CD4-positive, alpha-beta T cell treated with Interleukin-10 for 1 hour (primary cell): ENCODE measurements at places on chromosomes 3 and 15.

DNA sequence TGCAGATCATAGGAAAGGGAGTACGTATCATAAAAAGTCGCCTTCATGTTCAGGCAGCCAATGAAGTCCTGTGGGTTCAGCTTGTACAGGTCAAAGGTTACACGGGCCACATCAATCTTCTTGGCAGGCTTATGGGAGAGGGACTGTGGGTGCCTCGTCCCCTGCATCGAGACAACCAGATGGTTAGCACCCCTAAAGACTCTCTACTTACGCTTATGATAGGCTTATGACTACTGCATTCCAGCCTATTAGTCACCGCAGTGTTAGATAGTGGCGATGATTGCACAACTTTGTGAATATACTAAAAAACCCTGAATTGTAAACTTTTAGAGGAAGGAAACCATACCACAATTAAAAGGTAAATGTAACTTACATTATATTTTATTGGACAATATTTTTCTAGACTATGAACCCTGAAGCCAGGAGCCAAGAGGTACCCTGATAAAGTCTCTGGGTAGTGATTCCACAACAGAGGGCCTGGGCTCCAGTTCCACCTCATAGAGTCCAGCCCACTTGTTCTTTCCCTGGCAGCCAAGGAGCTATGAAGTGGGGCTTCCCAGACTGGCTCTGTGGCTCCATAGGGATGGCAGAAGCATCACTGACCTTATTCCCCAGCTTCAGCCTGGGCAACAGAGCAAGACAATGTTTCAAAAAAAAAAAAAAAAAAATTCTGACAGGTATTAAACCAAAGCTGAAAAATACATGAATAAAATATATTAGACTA, 2.5 kb upstream of the FANCD2 start:
- DNase-seq: no peak

DNA sequence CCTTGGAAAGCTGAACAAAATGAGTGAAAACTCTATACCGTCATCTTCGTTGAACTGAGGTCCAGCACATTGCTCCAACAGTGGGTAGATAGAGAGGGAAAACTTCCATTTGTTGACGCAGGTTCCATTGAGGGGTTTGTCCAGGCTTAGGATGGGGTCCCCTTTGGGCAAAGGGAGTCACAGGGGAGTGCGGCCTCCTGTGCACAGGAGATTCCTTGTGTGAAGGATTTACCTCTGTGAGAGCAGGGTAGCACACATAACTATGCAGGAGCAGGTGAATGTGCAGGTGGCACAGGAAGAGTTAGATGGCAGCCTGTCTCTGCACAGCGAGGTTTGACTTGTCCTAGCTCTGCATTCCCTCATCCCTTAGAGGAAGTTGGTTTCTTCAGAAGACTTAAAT, 139.3 kb downstream of the SNRPN start:
- DNase-seq: no peak

GRCh38 chr3:43769097-43769884, 78.6 kb downstream of the ABHD5 start:
- DNase-seq: peak; percentile 74

- DNase-seq: no peak
These were observed 183.3 kb upstream of the BHLHE40 start for GRCh38 chr3:4795905-4796304.

DNA sequence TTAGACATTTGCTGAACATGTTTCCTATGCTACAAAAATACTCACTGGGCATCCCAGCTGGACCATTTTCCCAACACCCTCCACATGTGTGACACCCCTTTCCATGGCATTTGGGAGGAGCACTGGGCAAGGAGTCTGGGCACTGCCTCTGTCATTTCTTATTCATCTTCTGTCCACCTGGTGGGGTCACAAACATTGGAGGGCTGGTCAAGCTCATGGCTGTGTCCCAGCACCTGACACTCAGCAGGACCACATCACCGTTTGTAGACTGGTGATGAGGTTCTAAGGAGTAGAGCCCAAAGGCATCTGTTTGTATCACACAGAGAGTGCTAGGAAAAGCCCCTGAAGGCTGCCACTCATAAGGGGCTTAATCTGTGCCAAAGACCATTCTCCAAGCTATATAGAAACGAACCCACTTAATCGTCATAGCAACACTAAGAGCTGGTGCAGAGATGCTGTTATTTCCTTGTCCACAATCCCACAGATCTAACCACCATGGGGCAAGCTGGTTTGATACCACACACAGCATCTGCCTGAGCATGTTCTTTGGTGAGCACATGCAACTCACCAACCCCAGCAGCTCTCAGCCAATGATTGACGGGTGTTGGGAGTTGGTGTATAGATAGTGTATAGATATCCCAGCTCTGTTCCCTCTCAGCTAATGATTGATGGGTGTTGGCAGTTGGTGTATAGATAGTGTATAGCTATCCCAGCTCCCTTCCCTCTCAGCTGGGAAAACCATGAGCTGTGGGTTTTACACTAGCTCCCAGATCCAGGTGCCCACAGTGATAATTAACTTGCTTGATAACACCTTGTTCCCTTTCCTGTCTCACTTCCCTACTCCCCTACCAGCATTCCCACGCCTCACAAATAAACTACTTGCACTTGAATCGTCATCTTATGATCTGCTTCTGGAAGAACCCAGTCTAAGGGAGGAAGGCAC, 42.7 kb upstream of the ATP2B2 start:
- no peak for DNase-seq

- DNase-seq: no peak
These were observed 11.0 kb downstream of the LYSMD2 start for GRCh38 chr15:51726302-51727073.

- DNase-seq: no peak
These were observed at the start of gene ARPIN for GRCh38 chr15:89912674-89913396. ARPIN (minus strand) TSS chr15:89912952; CDS start chr15:89912835, 117 bp downstream.

DNA sequence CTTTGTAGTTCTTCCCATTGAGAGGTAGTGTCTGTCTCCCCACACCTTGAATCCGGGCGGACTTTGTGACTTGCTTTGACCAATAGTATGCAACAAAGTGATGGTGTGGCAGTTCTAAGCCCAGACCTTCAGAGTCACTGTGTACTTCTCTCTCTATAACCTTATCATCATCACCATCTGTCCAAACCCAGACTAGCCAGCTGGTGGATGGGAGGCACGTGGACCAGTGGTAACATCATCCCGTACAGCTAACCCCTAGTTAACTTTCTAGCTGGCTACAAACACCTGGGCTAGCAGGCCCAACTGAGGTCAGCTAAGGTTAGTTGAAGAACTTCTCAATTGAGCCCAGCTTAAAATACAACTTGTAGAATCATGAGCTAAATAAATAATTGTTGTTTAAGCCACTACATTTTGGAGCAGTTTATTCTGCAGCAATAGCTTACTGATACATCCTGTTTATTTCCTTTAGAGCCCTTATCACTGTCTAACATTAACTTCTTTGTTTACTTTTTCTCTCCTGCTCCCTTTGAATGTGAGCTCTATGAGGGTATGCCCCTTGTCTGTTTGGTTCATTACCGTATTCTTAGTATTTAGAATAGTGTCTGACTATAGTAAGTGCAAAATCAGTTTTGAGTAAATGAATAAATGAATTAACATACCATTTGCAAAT, 11.5 kb upstream of the CCR9 start:
- no peak for DNase-seq

DNA sequence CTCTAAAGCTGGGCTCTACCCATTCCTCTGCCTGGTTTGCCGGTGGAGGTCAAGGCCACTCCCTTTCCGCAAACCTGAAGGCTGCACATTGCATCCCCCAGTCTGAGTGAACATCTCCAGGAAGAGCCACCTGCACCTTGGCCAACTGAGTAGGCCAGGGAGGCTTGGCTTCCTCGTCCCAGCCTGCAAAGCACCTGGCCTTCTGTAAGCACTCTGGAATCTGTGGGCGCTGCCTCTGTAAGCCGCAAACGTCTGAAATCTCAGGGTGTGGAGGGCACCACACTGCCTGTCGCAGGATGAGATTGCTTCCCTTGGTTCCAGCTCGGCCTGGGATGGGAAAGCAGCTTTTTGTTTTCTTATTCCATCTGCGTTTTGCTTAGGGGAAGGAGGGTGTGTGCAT, 81.3 kb downstream of the SEC22A start:
- DNase-seq: no peak

DNA sequence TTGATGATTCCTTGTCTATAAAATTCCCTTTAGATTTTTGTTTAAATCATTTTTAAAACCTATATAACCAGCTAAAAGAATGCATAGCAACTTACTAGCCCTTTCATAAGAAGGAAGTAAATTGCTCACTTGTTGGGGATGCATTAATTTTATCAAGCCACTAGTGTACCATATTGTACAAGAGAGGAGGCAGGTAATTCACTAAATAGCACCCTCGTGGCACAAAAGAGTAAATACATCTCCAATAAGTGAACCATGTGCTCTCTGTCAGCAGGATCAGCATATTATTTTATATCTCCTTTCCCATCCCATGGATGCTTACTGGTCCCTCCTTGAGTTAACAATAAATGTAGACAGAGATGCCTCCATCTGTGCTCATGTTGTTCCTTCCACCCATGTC, 34.3 kb downstream of the FRMD5 start:
- no peak for DNase-seq

GRCh38 chr3:56209982-56210751, 258.1 kb downstream of the ERC2 start:
- no peak for DNase-seq

- no peak for DNase-seq
These were observed 80.0 kb downstream of the MITF start for GRCh38 chr3:69819282-69819681.

DNA sequence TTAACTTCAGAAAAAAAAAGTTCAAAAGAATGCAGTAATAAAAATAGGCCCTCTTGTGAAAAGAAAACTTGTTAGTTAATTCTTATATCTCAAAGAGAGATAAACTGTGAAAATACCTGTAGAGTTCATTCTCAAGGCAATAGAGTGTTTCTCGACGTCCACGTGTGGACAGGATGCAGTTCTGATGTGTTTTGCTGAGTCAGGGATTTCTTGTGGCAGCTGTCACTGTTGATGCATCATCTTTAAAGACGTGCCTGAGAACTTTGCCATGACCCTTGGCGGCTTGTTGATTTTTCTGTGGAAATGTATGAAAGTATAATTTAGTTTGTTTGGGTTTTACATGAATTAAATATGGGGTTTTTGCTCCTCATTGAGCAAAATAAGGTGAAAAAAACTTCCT, 702.2 kb downstream of the NLGN1 start:
- DNase-seq: no peak

GRCh38 chr3:33394403-33395054, 45.7 kb downstream of the UBP1 start:
- no peak for DNase-seq

DNA sequence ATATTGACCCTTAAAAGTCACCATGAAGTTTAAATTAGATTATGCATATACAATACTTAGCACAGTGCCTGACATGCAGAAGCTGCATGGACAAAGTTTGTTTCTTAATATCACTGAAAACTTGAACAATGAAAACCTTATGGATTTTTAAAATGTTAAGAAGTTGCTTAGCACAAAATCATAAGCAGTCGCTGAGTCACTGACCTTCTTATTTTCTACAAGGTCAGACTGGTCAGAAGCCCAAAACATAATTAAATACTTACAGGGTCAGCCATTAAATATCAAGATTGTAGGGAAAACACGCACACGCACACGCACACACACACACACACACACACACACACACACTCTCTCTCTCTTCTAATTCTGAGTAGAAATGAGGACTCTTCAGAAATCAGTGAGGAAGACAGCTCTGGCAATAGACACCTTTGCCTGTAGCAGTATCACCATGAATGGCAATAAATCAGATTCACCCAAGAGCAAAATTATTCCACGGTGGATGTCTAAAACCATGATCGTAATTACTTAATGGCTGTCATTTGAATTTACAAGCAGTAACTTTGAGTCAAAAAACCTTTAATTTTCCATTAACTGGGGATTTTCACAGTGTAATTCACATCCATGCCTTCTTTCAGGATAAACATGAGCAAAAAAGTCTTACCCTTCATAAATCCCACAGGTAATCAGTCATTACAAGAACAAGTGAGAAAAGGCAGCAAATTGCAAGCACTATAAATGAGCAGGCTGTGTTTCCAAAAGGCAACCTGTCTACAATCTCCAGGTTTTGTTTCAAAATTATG, 147.5 kb downstream of the OSBPL10 start:
- no peak for DNase-seq

- DNase-seq: peak; percentile 74
These were observed 20.4 kb upstream of the NFKBIZ start for GRCh38 chr3:101828691-101829436.

DNA sequence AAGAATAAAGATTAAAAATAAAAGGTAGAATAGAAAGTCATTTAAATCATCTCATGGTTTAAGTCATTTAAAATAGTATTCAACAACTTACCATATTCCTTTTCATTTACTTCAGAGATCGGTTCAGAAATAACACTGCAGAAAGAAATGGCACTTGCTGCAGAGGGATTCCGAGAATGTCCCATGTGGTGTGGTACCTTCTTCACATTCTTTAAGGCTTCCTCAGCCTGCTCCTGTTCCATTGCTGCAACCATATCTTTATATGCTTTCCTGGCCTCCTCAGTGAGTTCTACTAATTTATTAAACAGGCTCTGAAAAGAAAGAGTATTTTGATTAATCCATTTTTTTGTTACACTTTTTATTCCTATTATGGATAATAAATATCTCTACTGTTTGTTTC, 32.6 kb upstream of the SHC4 start:
- DNase-seq: no peak
